CD4-positive, alpha-beta memory T cell (primary cell): ENCODE measurements at places on chromosomes 12 and 14. TPM values are rescaled to one million over a fixed set of nuclear protein-coding genes. Genes with fewer than 3 reads are reported as not detected.

Gene MAP3K9
- 6.4 TPM for total RNA-seq

DNA sequence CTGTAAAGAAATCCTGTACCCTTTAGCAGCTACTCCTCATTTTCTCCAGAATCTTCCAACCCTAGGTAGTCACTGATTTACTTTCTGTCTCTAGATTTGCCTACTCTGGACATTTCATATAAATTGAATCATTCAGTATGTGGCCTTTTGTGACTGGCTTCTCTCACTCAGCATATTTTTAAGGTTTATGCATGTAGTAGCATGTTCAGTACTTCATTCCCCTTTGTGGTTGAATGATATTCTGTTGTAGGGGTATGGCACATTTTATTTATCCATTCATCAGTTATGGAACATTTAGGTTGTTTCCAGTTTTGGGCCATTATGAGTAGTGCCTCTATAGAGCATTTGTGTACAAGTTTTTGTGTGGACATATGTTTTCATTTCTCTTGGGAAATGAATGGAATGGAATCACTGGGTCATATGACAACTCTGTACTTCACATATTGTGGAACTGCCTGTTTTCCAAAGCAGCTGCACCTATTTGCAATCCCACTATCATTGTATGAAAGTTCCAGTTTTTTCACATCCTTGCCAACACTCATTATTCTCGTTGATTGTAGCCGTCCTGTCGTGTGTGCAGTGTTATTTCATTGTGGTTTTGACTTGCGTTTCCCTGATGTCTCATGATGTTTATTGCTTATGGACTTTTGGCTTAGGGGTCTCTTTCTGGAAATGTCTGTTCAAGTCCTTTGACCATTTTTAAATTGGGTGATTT is 57.2 kb downstream of the ATF7IP start:
- no peak overlapping the region for H3K4me3 ChIP-seq
- H3K36me3 ChIP-seq = peaks cover 26% of the 10 kb centered on the region
- peaks cover 67% of the 10 kb centered on the region for H3K4me1 ChIP-seq
- no peak overlapping the region for H3K27ac ChIP-seq
- H3K27me3 ChIP-seq = no peaks in the 10 kb centered on the region
- no peak for DNase-seq

GRCh38 chr12:29455087-29455486 is 42.4 kb downstream of the OVCH1 start:
- no peak overlapping the region for H3K27ac ChIP-seq
- DNase-seq = no peak
- H3K4me3 ChIP-seq = no peak overlapping the region
- H3K27me3 ChIP-seq = no peaks in the 10 kb centered on the region
- no peaks in the 10 kb centered on the region for H3K4me1 ChIP-seq

DNA sequence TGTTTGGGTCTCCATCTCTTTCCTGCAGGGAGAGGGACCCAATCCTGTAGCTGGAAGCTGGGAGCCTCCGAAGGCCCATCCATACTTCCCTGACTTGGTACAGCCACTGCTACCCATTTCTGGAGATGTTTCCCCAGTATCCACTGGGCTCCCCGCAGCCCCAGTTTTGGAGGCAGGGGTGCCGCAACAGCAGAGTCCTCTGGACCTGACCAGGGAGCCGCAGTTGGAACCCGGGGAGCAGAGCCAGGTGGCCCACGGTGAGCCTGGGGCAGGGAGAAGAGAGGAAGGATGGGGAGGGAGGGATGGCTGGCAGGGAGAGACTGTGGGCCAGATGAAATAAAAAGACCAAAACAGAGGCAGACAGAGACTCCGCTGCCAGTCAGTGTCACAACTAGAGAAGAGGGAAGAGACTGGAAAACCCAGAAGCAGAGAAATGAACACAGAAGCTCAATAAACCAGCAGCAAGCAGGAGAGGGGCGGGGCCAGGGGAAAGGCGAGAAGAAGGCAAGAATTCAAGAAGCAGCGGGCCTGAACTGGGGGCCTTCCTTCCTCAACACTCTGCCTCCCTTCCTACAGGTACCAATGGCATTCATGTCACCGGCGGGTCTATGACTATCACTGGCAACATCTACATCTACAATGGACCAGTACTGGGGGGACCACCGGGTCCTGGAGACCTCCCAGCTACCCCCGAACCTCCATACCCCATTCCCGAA is 6.3 kb downstream of the LTBR start:
- DNase-seq = no peak
- H3K27ac ChIP-seq = no peak overlapping the region
- no peak overlapping the region for H3K4me3 ChIP-seq
- no peaks in the 10 kb centered on the region for H3K27me3 ChIP-seq

Gene CPM
- 2.0 TPM for total RNA-seq

Gene MED6
- 57.0 TPM for total RNA-seq

- no peak overlapping the region for H3K27ac ChIP-seq
- H3K4me1 ChIP-seq = no peaks in the 10 kb centered on the region
- no peaks in the 10 kb centered on the region for H3K27me3 ChIP-seq
- no peak overlapping the region for H3K4me3 ChIP-seq
These were observed 61.6 kb upstream of the DNM1L start for GRCh38 chr12:32617534-32617933.

Gene PRR4
- 1.5 TPM for total RNA-seq

DNA sequence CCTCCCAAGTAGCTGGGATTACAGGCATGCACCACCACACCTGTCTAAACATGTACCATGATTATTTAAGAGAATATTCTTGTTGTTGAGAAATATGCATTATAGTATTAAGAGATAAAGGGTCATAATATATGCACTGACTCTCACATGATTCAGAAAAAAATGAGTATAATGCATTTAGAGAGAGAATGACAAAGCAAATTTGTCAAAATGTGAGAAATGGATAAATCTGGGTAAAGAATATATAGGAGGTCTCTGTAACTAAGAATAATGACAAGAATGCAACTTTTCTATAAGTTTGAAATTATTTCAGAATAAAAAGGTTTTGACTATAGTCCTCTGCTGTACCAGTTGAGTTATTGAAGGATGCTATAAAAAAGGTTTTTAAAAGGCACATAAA is 28.1 kb upstream of the ZNF740 start:
- H3K4me1 ChIP-seq = no peaks in the 10 kb centered on the region
- DNase-seq = no peak
- no peaks in the 10 kb centered on the region for H3K27me3 ChIP-seq
- no peaks in the 10 kb centered on the region for H3K36me3 ChIP-seq
- H3K27ac ChIP-seq = no peak overlapping the region

Gene TAS2R50
- total RNA-seq = 0.80 TPM

Gene KERA
- total RNA-seq = not detected
